CD4-positive, alpha-beta T cell treated with Interleukin-15 for 4 hours (primary cell): ENCODE measurements at places on chromosomes 5 and 9.

GRCh38 chr5:140338336-140338735 lies 8.1 kb downstream of the HBEGF start:
- no peak for DNase-seq

GRCh38 chr9:38253200-38253599 lies 139.3 kb upstream of the ALDH1B1 start:
- no peak for DNase-seq

- DNase-seq = no peak
These were observed 144.6 kb downstream of the DOCK2 start for GRCh38 chr5:169781420-169782345.

GRCh38 chr5:106796081-106796480 lies 874.7 kb downstream of the EFNA5 start:
- DNase-seq = no peak

GRCh38 chr9:86938780-86939179 lies 8.5 kb downstream of the GAS1 start:
- no peak for DNase-seq

GRCh38 chr9:36576866-36577265 lies 4.2 kb downstream of the MELK start:
- DNase-seq = no peak

- no peak for DNase-seq
These were observed 79.1 kb downstream of the KLF4 start for GRCh38 chr9:107410420-107410819.

DNA sequence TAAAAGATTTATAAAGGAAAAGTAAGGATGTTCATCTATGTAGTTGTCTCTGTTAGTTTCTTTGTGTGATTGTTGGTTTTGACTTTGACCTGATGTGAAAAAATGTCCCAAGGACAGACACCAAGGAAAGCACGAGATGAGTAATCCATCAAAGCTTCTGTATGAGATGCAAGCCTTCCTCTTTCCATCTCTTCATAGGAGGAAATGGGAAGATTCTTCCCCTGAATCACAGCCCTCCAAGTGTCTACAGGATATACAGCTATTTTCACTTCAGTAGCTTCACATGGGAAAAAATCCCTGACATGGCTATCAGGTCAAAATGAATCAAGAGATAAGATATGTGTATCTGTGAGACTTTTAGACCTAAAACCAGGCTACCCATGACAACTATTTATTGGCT lies 29.0 kb upstream of the CEMIP2 start:
- no peak for DNase-seq

- no peak for DNase-seq
These were observed 58.6 kb downstream of the SLC22A5 start for GRCh38 chr5:132428147-132428482.
